ENCODE measurements at places on chromosomes 16 and 17.
A peak's percentile ranks its signal among the peaks of the same experiment; 100 is the strongest.

- DNase-seq = no peak
Observed at GRCh38 chr16:74700116-74700437, 585 bp downstream of the MLKL start.

DNA sequence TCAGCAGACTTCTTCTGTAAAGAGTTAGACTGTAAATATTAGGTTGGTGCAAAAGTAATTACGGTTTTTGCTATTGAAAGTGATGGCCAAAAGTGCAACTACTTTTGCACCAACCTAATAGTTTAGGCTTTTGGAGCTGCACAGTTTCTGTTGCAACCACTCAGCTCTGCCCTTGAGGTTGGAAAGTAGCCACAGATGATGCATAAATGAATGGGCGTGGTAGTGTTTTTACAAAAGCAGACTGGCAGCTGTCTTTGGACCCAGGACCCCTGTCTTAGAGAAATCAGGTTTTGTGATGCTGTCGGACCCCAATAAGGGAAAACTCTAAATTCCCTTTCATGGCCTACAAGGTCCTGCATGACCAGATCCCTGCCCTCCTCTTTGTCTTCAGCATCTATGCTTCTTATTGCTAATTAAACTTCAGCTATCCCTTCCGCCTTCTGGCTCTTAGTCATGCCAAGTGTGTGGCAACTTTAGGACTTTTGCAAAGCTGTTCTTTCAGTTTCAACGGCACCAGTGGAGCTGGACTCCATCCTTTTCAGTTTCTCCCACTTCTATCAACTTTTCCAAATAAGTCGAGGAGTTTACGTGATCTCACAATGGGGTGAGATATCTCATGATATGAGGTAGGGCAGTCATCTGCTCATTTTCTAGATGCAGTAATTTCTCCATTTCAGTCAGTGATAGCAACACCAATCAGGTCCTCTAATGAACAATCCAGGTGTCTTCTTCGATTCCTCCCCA is 232.3 kb downstream of the XYLT1 start:
- no peak for DNase-seq

GRCh38 chr16:424033-424622 is 1.3 kb upstream of the RAB11FIP3 start:
- DNase-seq = no peak

GRCh38 chr16:8677481-8677880 is 3.1 kb downstream of the ABAT start:
- DNase-seq = no peak

DNA sequence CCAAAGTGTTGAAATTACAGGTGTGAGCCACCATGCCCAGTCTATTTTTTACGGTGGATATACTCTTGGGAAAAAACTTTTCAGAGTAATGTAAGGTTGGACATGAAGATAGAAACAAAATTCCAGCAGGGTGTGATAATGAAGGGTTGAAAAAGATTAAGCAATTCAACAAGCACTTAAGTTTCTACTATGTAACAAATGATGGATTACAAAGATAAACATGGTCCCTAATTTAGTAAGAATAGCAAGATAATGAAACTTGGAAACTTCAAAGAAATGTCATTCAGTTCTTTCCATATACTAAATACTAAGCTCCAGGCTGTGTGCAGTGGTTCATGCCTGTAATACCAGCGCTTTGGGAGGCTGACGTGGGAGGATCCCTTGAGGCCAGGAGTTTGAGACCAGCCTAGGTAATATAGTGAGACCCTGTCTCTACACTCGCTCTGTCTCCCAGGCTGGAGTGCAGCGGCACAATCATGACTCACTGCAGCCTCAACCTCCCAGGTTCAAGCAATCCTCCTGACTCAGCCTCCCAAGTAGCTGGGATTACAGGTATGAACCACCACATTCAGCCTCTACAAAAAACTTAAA is 31.0 kb downstream of the PSMD12 start:
- no peak for DNase-seq

- no peak for DNase-seq
Observed at GRCh38 chr17:82003411-82004381, 19.0 kb downstream of the CENPX start.

DNA sequence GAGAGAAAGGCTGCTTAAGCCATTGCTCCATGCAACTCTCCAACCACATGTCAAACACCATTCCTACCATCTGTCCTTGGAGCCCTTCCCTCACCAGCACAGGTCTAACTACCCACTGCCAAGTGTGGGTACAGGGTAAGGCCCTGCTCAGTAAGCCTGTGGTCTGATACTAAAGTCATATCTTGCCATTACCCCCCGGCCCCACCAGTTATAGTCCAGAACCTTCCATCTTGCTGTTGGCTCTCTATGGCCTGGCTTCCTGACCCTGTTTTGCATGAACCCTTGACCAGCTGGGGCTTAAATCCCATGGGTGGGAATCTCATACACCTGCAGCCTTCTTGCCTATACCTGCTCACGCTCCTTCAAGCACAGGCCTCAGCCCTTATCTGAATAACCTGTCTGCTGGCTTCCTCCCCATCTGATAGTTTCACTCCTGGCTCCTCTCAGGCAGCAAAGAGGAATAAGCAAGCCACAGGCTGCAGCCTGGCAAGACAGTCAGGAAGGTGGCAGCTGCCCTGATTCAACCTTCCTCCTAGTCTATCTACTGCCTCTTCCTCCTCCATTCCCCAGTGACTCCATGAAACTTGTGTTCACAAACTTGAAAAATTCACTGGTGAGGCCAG is 64.1 kb downstream of the ZFHX3 start:
- no peak for DNase-seq

- no peak for DNase-seq
Observed at GRCh38 chr17:60103957-60104356, 25.2 kb upstream of the HEATR6 start.

DNA sequence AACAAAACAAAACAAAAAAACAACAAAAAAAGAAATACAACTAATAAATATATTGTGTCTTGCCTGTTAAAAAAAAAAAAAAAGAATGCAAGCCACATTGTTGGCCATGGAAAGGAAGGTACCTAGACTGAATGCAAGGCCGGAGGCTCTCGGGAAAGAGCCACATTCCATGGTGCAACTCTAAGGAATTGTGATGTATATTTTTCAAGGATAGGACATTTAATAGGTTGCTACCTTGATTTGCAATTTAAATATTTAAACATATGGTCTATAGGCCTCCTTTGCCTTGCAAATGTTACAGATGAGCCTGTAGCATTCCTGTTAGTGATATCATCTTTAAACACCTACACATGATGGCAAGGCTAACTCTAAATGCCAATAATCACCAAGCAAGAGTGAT is 650.9 kb downstream of the TOX3 start:
- DNase-seq = no peak

GRCh38 chr16:87389245-87389644 is 2.9 kb upstream of the MAP1LC3B start:
- no peak for DNase-seq

- DNase-seq = no peak
Observed at GRCh38 chr17:74296548-74296936, 22.5 kb downstream of the DNAI2 start.

DNA sequence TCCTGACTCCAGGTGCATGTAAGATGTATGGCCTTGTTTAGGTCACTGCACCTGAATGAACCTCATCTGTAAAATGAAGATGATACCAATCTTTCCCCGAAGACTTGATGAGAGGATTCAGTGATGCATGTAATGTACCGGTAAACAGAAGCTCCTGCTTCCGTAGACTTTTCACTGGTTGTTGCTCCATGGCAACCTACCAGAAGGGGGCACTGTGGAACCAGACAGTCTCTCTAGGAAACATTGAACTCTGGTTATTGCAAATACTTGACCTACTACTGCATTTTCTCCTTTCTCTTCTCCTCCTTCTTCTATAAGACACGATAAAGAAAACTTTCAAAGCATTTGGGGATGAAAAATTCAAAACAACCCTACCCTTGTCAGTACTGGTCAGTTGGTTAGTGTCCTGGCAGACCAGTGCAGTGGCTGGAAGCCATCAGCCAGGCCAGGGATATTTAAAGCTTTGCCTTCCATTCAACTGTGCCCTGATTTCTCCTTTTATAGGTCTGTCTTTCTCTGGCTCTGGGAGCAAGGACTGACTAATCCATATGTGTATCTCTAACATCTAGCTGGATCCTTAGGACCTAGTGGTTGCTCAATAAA is 667.4 kb upstream of the SALL1 start:
- no peak for DNase-seq

DNA sequence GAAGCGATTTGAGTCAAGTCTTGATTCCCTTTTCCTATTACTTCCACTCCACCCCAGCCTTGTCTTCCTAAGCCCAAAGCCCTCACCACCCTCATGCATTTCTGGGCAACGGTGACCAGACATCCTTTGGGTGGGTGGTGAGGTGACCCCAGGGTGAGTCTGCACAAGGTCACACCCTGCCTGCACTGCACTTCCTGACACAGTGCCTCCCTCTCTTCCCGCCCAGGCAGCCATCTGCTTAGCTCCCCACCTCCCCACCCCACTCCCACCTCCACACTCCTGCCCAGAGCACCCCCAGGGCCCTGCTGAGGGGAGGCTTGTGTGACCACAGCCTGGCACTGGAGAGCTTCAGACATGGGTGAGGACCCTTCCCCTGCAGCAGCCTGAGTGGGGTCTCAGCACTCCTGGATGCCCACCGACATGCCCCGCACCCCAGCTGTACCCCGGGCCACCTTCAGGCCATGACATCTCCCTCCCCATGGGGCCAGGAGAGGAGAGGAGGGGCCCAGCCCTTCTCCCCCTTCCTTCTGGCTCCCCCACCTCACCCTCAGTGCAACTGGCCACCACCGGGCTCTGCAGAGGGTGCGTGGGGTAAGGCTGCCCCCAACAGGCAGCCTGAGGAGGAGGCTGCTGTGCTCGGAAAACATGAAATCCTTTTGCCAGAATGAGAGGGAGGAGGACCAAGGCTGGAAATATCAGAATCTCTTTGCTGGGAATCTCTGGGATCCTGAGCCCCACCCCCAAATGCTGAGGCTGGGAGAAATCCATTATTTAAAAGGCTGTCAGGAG is 68.6 kb downstream of the CCT6B start:
- DNase-seq = peak; percentile 1

- no peak for DNase-seq
Observed at GRCh38 chr16:86942151-86943051, 364.1 kb downstream of the FOXL1 start.

GRCh38 chr17:69373069-69373468 is 41.4 kb upstream of the MAP2K6 start:
- DNase-seq = no peak

- no peak for DNase-seq
Observed at GRCh38 chr17:2406903-2407790, 6.3 kb upstream of the MNT start.

DNA sequence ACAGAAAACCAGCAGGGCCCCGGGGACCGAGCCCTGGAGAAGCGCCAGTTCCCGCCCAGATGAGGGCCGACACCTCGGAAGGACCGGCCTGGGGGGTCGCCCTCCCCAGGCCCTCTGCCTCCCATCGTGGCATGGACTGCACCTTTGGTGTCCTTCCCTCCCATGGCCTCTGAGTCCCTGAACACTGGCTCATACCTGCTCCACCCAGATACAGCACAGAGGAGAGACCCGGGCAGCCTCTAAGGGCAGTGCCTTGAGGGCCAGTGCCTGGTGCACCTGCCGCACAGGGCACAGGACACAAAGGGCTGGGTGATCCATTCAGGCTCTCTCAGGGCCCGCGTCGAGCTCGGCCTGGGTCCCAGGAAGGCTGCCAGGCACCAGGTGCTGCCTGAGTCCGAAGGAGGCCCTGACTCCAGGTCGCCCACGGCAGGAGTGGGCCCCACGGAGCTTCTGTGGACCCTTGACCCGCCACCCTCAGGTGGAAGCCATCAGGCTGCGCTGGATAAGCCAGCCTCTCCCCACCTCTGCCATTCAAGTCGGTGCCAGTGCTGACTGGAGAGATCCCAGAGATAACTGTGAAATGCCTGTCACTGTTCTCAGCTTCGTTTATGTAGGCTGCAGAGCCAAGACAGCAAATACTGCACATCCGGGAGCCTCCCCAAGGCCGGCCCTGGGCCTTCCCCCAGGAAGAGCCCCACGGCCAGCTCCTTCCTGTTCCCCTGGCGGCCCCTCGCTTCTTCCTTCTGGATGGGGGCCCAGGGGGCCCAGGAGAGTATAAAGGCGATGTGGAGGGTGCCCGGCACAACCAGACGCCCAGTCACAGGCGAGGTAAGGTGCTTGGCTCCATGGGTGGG is at the start of gene ZG16B:
Gene ZG16B (plus strand): TSS at position 803 of the 854 bp plus-strand sequence. CDS start 139 bp downstream, outside the sequence.
- DNase-seq = no peak

DNA sequence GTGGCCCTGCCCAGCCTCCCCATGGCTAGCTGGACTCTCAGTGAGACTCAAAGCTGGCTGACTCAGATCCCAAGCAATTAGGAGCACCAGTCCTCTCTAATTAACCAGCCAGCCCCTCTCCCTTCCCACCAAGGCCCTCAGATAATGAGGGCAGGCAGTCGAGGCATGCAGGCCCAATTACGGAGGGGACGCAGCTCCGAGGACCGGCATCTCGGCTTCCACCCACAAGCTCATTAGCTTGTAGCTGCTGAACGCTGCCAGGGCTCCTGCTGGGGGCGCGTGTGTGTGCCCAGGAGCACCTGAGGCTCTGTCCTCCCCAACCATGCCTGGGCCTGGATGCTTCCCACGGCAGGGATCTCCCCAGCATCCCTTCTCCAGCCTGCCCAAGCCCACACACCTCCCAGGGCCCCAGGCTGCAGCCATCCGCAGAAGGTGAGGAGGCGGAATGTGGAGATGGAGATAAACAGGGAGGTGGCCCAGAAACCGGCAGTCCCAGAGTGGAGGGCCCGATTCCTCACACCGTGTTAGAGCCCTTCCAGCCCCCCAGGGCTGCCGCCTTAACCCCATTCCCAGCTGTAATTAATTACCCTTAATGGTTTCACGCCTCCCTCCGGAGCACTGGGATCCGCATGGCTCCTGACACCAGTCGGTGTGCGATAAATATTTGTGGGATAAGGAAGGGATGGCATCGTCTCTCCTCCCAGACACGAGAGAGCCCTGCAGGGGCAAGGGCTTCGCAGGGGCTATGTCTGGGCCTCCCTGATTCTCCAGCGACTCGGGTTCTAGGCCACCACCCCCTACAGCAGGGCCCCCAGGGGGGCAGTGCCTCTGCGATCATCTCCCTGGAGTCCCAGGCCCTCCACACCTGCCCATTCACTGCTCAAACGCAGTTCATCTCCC is 42.2 kb downstream of the RPH3AL start:
- no peak for DNase-seq

DNA sequence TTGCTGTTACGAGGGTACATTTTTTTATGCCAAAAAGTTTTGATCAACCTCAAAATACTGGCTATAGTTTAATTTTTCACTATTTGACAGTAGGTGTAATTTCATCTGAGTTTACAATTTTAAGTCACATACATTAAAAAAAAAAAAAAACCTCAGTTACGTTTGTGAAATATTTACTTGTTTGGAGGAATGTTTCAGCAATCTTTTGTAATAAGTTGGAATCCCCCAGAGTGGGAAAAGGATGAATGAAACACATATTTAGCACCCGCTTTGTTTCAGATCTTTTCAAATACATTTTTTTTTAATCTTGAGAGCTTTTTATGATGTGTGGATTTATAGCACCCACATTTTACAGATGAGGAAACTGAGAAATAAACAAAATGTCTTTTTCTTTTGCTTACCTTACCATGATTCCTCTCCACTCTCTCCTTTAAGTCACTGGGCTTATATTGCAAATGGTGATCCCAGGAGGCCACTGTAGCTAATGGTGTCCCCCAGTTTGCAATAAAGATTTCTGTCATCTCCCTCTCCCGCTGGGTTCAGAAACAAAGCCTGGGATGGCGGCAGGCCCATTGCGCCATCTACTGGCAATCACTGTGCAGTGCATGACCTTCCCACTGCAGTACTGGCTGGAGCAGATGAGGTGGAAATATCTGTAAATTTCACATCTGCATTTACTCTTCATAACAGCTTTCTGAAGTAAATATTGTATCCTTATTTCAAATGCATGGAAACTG is 27.7 kb downstream of the TBC1D3B start:
- no peak for DNase-seq
